ENCODE measurements at places on chromosomes 7 and 10.

GRCh38 chr10:15349112-15349511, 22.0 kb downstream of the FAM171A1 start:
- DNase-seq = no peak

DNA sequence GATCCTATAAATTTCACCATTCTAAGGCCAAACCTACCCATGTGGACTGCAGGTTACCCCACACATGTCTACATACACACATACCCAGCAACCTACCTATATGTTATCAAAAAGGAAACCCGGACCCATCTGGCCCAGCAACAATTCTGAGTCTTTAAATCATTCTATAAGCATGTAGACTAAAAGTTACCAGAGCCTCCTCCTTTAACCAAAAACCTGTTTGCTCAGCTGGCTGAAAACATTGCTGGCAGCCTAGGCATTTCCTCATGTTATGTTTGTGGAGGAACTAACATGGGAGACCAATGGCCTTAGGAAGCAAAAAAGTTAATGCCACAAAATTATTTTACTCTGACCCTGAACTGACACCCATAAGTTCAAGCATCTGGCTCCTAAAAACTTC, 5.3 kb upstream of the ADCK2 start:
- no peak for DNase-seq

GRCh38 chr7:2002561-2003450, 229.9 kb downstream of the MAD1L1 start:
- no peak for DNase-seq

DNA sequence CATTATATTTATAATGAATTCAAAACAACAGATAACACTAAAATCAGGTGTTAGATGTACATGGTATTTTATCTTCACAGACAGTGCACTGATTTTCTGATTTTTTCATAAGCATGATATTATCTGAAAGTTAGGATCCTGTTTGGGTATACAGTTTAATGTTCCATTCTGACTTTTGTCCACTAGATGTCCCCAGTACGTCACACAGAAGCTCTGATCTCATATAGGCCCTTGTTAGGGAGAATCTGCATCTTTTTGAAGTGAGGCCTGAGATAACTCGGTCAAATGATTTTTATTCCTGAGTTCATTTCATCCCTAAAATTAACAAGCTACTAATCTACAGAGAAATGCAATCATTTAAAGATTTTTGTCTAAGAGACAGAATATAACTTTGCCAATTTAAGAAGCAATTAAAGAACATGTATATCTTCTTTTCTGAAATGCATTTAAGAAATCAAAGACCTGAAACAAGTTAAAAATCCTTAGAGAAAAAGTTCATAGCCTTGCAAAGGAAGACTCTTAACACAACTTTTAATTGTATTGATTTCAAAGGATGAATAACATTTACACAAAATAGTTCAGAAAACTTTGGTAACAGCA, 72.0 kb upstream of the TES start:
- peak; percentile 25 for DNase-seq

GRCh38 chr10:122323189-122323588, 51.3 kb upstream of the PLEKHA1 start:
- no peak for DNase-seq

GRCh38 chr7:79770063-79770462, 316.6 kb upstream of the MAGI2 start:
- DNase-seq = no peak

DNA sequence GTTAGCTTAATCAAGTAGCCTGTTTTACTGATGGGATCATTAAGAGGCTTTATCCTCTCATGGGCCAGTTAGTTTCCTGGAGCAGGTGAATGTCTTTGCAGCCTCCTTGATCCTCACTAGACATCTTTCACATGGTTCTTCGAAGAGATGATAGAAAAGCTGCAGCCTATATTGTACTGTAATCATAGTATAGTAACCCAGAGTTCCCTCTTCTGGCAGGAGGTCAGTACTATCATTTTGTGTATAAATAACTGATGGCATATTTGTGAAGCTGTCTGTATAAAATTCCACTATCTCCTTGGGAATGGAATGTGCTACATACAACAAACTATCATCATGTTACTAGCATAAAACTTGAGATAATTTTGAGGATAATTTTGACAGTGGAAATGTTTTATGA, 123.8 kb upstream of the PRPS1L1 start:
- DNase-seq = no peak

DNA sequence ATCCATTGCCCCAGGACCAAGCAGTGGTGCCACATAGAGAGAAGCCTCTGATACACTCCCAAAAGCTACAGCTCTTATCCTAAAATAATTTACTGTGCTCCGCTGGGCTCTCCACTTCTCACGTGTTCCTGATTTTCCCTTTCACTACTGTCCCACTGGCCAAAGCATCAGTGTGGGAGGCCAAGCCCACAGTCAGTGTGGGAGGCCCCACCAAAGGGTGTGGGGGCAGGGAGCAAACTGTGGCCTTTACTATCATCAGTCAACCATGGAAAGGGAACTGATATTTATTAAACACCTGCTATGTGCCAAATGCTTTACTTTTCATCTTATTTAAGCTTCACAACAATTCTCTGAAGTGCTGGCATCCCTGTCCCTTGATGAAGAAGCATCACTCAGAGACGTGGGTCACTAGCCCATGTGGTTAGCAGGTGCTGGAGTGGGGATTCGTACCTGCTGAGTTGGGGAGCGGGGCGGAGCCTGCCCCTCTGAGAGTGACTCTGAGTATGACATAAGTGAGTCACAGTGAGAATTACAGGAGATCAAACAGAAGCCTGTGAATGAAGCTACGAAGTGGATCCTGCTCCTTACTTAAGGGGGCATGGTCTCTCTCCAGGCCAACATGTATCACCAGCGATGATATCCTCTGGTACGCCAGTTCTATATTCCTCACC, 50.4 kb downstream of the PYROXD2 start:
- no peak for DNase-seq

GRCh38 chr10:125153703-125154490, 6.5 kb downstream of the CTBP2 start:
- no peak for DNase-seq
